Stimulated activated CD4-positive, alpha-beta T cell treated with anti-CD3 and anti-CD28 coated beads, Interleukin-4, amount 100 ng/mL, for 4 hours (primary cell): ENCODE measurements at places on chromosomes 5 and 9.

- no peak for DNase-seq
Observed at GRCh38 chr9:128912270-128912853, 8.4 kb upstream of the PHYHD1 start.

DNA sequence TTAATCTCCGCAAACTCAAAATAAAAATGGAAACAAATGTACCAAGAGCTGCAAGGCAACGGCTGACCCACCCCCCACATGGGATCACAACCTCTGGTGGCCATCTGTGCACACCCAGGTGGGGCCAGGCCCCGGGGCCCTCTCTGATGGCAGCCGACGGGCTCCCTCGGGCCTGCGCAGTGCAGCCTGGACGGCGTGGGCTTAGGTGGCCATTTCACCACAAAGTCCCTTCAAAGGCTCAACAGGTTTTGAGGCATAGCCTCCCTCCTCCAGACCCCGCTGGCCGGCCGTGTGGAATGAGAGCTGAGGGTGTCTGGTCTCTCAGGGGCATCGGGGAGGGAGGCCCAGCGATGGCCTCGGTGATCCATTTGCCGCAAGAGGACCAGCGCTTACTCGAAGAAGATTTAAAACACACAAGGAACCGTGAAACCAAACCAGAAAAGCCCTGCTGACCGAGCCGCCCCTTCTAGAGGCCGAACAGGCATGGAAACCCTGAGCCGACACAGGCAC is 42.7 kb upstream of the CEP72 start:
- DNase-seq, result no peak

GRCh38 chr5:77642738-77643653 is 4.5 kb upstream of the OTP start:
- DNase-seq, result no peak

GRCh38 chr5:131634666-131634995 is 398 bp downstream of the RAPGEF6 start:
- peak; percentile 41 for DNase-seq

DNA sequence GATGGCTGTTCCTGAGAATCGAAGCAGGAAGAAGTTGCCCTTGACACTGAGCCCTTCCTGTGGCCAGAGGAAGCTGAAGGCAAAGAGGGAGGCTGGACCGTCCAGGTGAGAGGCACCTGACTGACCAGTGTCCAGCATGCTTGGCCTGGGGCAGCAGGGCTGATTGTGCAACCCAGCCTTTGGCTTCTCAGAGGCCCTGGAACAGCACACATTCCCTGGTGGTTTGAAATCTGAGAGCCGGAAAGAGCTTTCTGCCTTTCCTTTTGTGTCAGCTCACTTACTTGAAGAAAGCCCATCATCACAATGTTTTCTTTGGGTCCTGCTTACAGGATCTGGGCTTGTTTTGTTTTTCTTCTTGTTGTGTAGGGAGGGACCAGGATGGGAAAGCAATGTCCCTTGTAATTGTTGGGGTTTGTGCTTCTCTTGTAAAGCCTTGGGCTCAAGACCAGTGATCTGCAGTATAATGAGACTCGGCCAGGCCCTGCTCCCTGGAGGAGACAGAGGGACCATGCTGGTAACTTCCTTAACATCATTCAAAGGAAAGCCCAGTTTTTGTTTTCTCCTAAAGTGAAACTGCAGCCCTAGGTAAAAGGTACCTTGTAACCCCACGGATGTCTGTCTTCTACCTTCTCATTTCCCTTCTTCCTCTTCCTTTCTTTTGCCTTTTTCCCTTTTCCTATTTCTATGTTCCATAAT is 213.7 kb downstream of the NXNL2 start:
- no peak for DNase-seq

GRCh38 chr5:114999176-114999575 is 170.5 kb downstream of the TRIM36 start:
- DNase-seq, result no peak

DNA sequence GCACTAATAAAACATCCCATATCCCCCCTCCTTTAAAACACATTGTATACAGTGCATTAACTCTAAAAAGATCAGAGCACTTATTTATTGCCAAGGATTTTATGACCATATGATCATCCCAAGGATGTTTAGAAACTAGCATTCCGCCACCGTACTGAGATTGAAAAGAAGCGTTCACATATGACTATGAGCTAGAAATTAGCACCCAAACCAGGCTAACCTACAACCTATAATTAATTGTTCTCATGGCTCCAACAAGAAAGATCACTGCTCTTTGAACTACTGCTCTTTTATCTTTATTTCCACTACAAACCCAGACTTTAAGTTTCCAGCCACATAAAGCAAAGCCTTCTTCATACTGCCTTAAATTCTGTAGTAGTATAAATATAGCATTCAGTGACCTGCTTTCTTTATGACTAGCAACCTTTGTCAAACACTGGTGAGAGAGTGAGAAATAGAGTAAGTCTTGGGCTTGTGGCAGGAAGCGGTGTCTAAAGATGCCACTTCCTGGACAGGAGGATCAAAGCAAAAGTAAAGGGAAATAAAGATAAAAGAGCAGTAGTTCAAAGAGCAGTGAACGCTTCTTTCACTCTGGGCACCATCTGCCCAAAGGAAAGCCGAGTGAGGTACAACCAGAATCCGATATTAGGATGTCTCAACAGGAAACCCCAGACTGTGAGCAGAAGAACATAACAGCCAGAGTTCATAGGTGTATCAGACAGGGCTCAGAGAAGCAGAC is 151.1 kb upstream of the ERCC6L2 start:
- peak; percentile 50 for DNase-seq

GRCh38 chr5:40355846-40356245 is 323.9 kb upstream of the PTGER4 start:
- no peak for DNase-seq

GRCh38 chr5:8576178-8576577 is 707.2 kb downstream of the MTRR start:
- no peak for DNase-seq

GRCh38 chr5:31270396-31270795 is 76.9 kb downstream of the CDH6 start:
- DNase-seq, result no peak

DNA sequence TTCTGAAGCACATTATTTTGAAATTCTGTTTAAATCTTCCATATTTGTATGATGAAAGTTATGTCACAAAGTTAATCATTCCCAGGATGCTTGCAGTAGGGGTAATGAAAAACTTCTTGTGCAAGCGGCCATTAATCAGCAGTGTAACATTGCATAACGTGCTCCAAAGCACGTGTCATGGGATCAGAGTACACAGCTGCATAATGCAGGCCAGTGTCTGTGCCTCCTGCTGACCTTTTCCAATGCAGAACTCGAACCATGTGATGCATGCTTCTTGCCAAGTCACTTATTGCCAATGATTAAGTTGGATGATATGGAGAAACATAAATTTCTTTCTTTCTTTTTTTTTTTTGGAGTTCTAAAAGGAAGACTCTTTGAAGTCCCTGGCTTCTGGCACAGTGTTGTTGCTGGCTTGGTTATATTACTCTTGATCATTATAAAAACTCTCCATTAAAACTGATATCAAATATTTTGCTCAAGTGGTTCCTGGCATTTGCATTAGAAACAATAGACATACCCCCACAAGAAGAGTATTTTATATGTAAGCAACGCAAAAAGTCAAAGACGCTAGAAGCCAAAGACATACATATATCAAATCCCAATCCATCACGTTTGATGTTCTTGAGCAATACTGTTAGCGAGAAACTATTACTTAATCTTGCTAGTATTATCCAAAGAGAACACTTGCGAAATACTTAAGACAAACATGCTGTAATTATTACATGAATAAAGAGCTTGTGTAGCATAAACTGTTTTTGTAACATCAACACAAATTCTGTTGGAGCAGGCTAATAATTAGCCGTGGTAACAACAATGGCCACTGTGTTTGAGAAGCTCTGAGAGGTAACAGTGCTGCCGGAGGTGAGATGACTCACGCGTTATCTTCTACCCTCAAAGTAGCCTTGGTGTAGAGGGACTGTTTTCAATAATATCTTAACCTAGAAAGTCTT is 164.2 kb downstream of the AUH start:
- DNase-seq, result no peak

GRCh38 chr9:112112519-112112918 is 62.6 kb downstream of the SUSD1 start:
- no peak for DNase-seq
